ENCODE measurements at places on chromosomes 2 and 18. TPM values are rescaled to one million over a fixed set of nuclear protein-coding genes. Genes with fewer than 3 reads are reported as not detected.

The FSHR gene
- not detected for total RNA-seq

The ANKRD30BL gene
- not detected for total RNA-seq

The B4GALT6 gene
- 4.2 TPM for total RNA-seq

The TNFAIP6 gene
- total RNA-seq, result 0.57 TPM

The LBX2 gene
- total RNA-seq, result 2.9 TPM

The ALLC gene
- total RNA-seq, result not detected

The ADD2 gene
- 1.5 TPM for total RNA-seq
